ENCODE measurements at places on chromosomes 3 and 15. TPM values are rescaled to one million over a fixed set of nuclear protein-coding genes. Genes with fewer than 3 reads are reported as not detected.
A peak's percentile ranks its signal among the peaks of the same experiment; 100 is the strongest.

Gene DGKG
- 65.7 TPM for total RNA-seq

DNA sequence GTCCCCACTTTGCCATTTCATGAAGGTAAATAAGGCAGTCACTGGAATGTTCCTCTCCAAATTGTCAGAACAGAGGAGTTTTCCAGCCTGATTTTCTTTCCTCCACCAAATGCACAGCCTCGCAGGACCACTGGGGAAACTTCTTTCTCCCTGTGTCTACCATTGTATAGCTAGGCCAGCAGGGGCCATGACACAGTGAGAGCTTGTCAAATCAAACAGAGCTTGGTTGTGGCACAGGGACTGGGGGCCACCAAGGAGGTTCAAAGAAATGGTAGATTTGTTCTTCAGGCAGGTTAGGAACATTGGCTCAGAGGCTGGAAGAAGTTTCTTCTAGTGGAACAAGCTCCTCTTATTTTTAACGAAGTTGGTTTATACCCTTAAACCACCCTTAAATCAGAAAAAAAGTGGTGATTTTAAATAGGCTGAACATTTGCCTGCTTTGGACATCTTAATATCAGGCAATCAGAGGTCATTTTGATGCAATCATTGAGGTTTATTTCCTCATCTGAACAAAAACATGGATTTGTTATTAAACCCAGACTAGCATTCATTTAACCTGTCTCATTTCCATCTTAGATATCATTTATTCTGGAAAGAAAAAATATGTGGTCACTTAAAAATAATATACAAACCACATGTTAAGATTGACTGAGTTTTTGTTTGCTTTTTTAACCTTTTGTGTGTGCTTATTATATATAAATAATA is 105.6 kb downstream of the GTPBP8 start:
- no peak for DNase-seq

Gene TFG
- total RNA-seq: 114 TPM

DNA sequence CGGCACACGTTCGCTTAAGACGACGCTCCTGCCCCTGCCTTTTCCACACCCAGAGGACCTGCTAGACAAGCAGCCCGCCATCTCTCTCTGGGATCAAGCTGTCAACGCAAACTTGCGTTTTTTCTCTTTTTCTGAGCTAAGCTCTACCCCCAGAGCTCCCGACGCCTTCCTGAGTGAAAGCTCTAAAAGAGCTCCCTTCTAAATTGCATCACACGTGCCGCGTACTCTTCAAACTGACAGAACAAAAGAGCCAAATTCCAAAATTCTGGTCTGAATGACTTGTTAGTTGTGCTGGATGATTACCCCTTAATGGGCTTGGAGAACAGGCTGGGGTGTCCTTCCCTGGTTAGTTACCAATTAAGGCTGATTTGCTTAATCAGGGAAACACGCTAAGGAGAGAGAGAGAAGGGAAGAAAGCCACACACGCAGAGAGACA is 81.2 kb downstream of the MDFIC2 start:
- DNase-seq: no peak

DNA sequence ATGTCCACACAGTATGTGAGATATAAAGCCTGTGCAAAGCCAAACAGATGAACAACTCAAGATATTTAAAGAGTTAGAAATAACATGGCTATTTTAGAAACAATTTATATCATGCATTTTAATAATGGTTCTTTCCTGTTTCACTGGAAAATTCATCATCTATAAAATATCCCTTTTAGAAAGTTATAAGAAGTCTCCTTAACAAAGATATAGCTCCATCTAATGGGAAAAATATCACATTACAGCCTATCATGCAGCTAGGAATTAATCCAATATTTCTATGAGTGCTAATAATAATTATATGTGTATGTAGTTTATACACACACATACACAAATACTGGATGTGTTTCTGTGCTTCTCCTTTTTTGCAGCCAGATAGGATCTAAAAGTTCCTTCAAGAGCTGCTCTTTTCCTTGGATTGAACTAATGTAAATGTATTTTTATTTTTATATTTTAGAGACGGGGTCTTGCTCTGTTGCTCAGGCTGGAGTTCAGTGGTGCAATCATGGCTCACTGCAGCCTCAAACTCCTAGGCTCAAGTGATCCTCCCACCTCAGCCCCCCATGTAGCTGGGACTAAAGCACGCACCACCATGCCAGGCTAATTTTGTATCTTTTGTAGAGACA is 21.6 kb downstream of the RPL22L1 start:
- DNase-seq: no peak

GRCh38 chr15:77013776-77014131 is 18.8 kb downstream of the PSTPIP1 start:
- no peak for DNase-seq

DNA sequence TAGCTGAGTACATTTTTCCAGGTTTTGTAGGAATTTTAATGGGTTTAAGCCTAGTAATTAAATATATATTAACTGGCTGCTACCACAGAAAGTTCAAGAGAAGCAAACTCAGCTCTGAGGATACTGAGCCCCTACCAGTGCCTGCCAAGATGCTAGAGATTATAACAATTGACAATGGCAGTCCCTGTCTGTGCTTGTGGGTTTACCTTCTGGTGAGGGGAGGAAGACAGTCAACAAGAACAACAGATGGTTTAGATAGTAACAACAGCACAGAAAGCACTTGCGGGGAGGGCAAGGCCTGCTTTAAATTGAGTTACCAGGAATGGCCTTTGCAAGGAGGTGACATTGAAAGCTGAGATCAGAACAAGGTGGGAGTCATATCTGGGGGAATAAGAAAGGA is 56.6 kb upstream of the ARHGEF3 start:
- DNase-seq: no peak

GRCh38 chr3:78974181-78974790 is 793.5 kb downstream of the ROBO1 start:
- no peak for DNase-seq

Gene CCR3
- not detected for total RNA-seq

Gene EPHB3
- 5.0 TPM for total RNA-seq

Gene PATL2
- 3.7 TPM for total RNA-seq

DNA sequence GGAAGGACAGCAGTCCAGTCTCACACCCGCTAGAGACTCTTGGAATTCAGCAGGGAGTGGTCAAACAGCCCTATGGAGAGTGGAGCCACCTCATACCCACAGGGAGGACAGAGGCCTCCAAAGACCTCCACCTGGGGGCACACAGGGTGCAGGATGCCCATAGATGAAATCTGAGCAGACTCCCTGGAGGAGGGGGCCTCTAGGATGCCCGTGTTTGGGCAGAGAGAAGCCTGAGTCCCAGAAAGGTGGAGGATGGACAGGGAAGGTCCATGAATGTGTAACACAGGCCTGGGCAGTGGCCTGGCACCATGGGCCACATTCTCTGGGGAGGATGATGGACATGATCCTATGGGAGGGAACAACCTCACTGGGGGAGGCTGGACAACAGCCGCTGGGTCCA is 21.7 kb downstream of the DUSP7 start:
- DNase-seq: no peak

Gene SSUH2
- 1.1 TPM for total RNA-seq

GRCh38 chr15:90957031-90957790 is 2.5 kb downstream of the RCCD1 start:
- DNase-seq: no peak

GRCh38 chr15:31390777-31391486 is 64.3 kb downstream of the KLF13 start:
- peak; percentile 14 for DNase-seq

DNA sequence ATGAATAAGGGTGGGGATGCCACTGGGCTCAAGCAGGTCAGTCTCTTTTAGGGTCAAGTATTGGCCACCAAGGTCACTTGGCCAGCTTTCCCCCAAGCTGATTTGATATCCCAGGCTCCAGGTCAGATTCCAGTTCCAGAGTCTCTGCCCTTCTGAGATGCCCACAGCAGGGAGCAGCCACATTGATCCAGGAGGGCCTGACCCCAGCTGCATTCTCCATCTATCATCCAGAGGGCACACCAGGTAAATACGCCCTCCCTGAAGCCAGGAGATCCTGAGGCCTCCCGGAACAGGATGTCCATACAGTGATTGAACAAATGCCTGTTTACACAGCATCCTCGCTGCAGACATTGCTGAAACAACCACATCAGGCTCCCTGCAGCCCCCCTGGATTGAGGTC is 264.6 kb upstream of the TLE3 start:
- DNase-seq: no peak

GRCh38 chr15:57927091-57927631 is 138.3 kb downstream of the ALDH1A2 start:
- no peak for DNase-seq

DNA sequence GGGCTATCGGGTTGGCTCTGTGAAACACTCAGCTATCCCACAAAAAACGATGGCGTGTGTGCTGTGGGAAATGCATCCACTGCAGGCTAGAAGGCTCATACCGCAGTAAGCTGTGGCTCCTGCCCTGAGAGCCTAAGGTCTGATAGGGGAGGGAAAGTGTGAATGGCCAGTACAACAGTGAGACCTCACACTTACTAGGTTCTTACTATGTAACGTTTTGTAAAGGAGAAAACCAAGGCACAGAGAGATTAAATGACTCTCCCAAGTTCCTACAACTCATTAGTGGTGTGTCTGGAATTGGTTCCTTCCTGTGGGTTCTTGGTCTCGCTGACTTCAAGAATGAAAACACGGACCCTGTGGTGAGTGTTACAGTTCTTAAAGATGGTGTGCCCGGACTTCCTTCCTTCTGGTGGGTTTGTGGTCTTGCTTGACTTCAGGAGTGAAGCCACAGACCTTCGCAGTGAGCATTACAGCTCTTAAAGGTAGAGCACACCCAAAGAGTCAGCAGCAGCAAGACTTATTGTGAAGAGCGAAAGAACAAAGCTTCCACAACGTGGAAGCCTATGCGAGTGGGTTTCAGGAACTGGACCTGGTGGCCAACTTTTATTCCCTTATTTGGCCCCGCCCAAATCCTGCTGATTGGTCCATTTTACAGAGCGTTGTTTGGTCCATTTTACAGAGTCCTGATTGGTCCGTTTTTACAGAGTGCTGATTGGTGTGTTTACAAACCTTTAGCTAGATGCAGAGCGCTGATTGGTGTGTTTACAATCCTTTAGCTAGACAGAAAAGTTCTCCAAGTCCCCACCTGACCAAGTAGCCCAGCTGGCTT is 161.7 kb downstream of the POLR2M start:
- no peak for DNase-seq

GRCh38 chr3:23153436-23153835 is 49.7 kb upstream of the UBE2E2 start:
- no peak for DNase-seq

Gene TTLL13
- 0.19 TPM for total RNA-seq

DNA sequence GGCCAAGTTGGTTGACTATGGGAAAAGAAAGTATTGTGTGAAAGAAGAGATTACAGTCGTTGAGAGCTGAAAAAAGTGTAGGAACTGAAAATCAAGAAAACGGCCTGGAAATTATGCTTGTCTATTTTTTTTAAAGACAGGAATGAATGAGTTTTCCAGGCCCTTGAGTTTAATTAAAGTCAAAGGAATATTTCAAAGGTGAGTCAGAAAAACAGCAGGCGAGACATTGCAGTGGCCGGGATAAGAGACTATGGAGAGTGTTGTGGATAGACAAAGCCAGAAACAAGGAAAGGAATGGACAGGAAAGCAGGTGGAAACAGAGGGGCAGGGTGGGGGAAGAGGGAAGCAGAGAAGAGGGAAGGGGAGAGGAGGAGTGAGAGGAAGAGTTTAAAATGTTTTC is 275.1 kb upstream of the LRTM1 start:
- DNase-seq: no peak

Gene SPATA12
- total RNA-seq: not detected

Gene DYNC1LI1
- 53.8 TPM for total RNA-seq

- DNase-seq: peak; percentile 73
Observed at GRCh38 chr3:78728406-78729145, 1039.2 kb downstream of the ROBO1 start.

- no peak for DNase-seq
Observed at GRCh38 chr3:87260270-87260669, 16.1 kb downstream of the POU1F1 start.

GRCh38 chr3:43286841-43287499 is 630 bp downstream of the SNRK start:
- DNase-seq: no peak

- DNase-seq: no peak
Observed at GRCh38 chr3:139653582-139653981, 24.2 kb downstream of the NMNAT3 start.

Gene SLC38A3
- total RNA-seq: 10.4 TPM

DNA sequence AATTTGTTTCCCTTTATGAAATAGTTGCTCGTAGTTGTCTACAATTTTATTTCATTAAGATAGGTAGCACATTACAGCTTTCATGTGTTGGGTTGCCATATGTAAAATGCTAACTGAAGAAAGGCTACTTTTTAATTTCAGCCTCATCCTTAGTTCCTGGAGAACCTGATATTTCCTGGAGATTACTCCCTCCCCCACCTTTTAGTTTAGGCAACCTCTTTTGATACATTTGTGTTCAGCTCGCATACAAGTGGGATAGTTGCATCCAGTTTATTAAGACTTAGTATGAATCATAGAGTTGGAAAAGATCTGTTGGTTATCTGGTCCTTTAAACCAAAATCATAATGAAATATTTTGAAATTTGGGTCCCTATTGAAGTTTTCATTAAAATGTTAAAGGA is 6.0 kb downstream of the SETD5 start:
- DNase-seq: no peak

- DNase-seq: no peak
Observed at GRCh38 chr15:92449476-92449875, 55.8 kb downstream of the ST8SIA2 start.

GRCh38 chr3:157082305-157082982 is 77.5 kb downstream of the CCNL1 start:
- no peak for DNase-seq

- no peak for DNase-seq
Observed at GRCh38 chr3:111763968-111764367, 95.1 kb upstream of the PHLDB2 start.

- no peak for DNase-seq
Observed at GRCh38 chr3:173513123-173513522, 115.6 kb downstream of the NLGN1 start.

DNA sequence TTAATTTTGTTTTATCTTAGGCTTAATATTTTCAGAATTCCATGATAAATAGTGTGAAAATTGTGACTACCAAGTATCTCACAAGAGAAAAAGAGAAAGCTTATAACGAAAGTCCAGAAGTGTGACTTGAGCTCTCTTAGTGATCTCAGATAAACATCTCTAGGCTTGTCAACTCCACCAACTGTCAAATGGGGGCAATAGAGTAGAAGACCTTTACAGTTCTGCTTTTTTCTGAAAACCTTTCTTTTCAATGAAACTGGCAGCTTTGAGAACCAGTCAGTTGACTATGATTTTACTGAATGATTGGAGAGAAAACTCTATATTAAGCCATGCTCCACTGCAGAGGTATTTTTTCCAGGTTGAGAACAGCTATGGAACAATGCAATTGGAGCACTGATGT is 119.2 kb upstream of the TP63 start:
- DNase-seq: no peak

- DNase-seq: no peak
Observed at GRCh38 chr3:45191924-45192417, 34.1 kb downstream of the TMEM158 start.
